SK-MEL-5 (cell line): ENCODE measurements at places on chromosomes 16 and 17. TPM values are rescaled to one million over a fixed set of nuclear protein-coding genes. Genes with fewer than 3 reads are reported as not detected.

CDH1 gene
- 5.4 and 6.0 TPM in 2 replicates for total RNA-seq

CDK5R1 gene
- total RNA-seq = 18.0 and 20.0 TPM in 2 replicates

MYL11 gene
- total RNA-seq = not detected in 2 replicates

KRT24 gene
- total RNA-seq = not detected in 2 replicates

FAM20A gene
- total RNA-seq = 0.21 TPM in 1 of 2 replicates, not detected in the other

CFDP1 gene
- total RNA-seq = 24.8 and 25.1 TPM in 2 replicates

CCL5 gene
- total RNA-seq = 0.29 TPM in 1 of 2 replicates, not detected in the other

HASPIN gene
- 9.0 and 9.3 TPM in 2 replicates for total RNA-seq
